Thoracic aorta endothelial cell (primary cell): ENCODE measurements at places on chromosomes 2 and 18. TPM values are rescaled to one million over a fixed set of nuclear protein-coding genes. Genes with fewer than 3 reads are reported as not detected.

The C2orf15 gene
- 0.14 TPM in 1 of 2 replicates, not detected in the other for total RNA-seq

The ARPC2 gene
- 541 and 551 TPM in 2 replicates for total RNA-seq

The ABCG8 gene
- total RNA-seq: not detected in 2 replicates

The TMEM200C gene
- total RNA-seq: 0.22 TPM in 1 of 2 replicates, not detected in the other

The ME2 gene
- total RNA-seq: 112 and 118 TPM in 2 replicates

The FLACC1 gene
- total RNA-seq: 0.93 and 2.3 TPM in 2 replicates

The HS1BP3 gene
- total RNA-seq: 24.7 and 28.5 TPM in 2 replicates

The MEP1B gene
- 0.13 TPM in 1 of 2 replicates, not detected in the other for total RNA-seq

The CIAO1 gene
- total RNA-seq: 88.0 and 97.3 TPM in 2 replicates

The BCL2 gene
- total RNA-seq: 2.5 and 2.6 TPM in 2 replicates

The ALS2 gene
- 45.6 and 53.1 TPM in 2 replicates for total RNA-seq
